ENCODE measurements at places on chromosomes 12 and 14. TPM values are rescaled to one million over a fixed set of nuclear protein-coding genes. Genes with fewer than 3 reads are reported as not detected.

The SLC39A2 gene
- not detected for total RNA-seq

The GNS gene
- 306 TPM for total RNA-seq

The ETFBKMT gene
- 3.8 TPM for total RNA-seq

The CYP27B1 gene
- total RNA-seq = 0.26 TPM

The NEUROD4 gene
- total RNA-seq = not detected

The CBLN3 gene
- total RNA-seq = 0.26 TPM

The DYNLL1 gene
- total RNA-seq = 298 TPM

The PLEKHG7 gene
- total RNA-seq = not detected

The SAMD4A gene
- total RNA-seq = 12.9 TPM

The CPNE6 gene
- total RNA-seq = not detected

The ADCY4 gene
- total RNA-seq = 51.0 TPM

The GPRC5D gene
- total RNA-seq = not detected

The OS9 gene
- 266 TPM for total RNA-seq

The TC2N gene
- total RNA-seq = 14.0 TPM

The SLC38A4 gene
- total RNA-seq = 5.1 TPM

The CLIP1 gene
- total RNA-seq = 23.6 TPM

The CLEC4E gene
- not detected for total RNA-seq

The CKB gene
- 6.1 TPM for total RNA-seq

The FAM186B gene
- total RNA-seq = 0.11 TPM

The PCED1B gene
- 0.22 TPM for total RNA-seq

The CYP46A1 gene
- total RNA-seq = 0.26 TPM
